ENCODE measurements at places on chromosomes 3 and 15.

GRCh38 chr3:53258600-53259426, 3.0 kb upstream of the TKT start:
- no peak for DNase-seq

DNA sequence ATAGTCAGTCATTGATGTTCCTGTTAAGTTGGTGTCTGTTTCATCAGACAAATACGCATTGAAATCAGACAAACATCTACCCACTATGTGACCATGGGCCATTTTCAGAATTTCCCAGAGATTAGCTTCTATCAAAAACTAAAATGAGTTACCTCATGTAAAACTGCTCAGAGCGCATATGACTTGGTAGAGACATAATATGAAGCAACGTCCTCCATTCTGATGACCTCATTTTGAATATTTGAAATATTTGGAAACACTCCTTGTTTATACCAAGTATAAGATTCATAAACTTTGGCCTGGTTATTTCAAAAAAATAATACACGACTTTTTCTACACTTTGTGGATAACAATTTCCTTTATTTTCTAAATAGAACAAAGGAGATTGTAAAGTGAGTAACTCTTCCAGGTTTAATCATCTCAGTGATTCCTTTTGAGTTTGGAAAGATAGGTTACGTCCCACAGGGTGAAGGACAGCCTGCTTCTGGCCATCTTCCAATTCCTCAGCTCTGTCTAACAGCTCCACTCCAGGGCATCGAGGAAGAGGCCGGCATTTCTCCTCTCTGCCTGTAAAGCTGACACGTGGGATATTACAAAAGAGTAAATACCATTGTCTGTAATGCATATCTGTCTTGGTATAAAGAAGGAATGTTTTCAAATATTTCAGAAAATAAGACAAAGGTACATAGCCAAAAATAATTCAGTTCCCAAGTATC, 122.6 kb downstream of the CADM2 start:
- no peak for DNase-seq

DNA sequence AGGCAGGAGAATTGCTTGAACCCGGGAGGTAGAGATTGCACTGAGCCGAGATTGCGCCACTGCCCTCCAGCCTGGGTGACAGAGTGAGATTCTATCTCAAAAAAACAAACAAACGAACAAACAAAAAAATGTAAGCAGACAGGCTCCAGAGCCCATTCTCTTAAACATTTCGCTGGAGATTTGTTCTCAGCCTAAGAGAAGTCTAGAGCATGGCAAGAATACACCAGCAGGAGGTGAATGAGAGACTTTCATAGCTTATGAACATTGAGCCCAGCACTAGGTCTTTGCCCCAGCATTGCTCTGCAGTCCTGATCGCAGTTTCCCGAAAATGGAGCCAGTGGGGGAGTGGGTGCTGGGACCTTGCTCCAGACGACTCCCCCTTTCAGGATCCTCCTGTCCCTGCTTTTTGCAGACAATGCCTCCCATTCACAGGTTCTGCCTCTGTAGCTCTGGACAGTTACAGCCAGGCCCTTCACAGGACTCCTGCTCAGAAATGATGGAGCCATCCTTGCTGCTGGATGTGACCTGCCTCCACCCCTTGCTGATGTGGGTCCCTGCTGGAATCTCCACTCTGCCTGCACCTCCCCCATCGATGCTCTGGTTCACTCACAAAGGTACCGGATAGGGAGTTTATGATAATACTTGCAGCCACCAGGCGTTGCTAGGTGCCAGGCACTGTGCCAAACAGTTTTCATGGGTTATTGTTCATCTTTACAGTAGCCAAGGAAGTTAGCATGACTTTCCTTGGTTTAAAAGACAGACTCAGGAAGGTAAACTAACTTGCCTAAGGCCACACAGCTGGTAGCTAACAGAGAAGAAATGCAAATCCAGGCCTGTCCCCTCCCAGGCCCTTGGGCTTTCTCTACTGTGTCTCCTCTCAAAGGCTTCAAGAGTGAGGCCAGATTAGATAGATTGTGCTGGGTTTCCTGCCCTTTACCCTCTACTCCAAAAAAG, 329.7 kb upstream of the TLE3 start:
- DNase-seq, result no peak

GRCh38 chr3:188187053-188187452, 33.1 kb downstream of the LPP start:
- no peak for DNase-seq

DNA sequence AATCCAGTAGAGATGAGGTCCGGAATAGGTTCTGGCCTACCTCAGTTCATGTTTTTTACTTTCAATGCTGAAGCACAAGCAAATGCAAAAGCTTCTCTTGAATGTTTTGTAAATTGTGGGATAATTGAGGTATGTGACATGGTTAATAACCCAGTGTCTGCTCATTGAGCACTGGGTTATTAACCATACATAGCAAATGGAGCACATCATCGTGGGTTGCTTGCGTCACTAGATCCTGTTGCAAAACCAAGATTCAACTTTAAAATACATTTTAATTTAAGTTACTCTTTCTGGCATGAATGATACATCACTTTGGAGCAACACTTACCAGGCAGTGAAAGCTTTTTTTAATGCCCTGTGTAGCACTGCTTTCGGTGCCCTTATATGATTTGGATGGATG, 165.6 kb downstream of the IGF1R start:
- no peak for DNase-seq

GRCh38 chr3:148604270-148605085, 93.2 kb upstream of the AGTR1 start:
- DNase-seq, result no peak

- DNase-seq, result no peak
Measured at GRCh38 chr3:69048990-69049389, 3.1 kb downstream of the TMF1 start.

GRCh38 chr15:86327230-86327865, 247.7 kb downstream of the AGBL1 start:
- no peak for DNase-seq

GRCh38 chr15:99511866-99512661, 53.7 kb upstream of the MEF2A start:
- DNase-seq, result no peak

GRCh38 chr3:196793246-196793645, 53.6 kb downstream of the PAK2 start:
- DNase-seq, result peak; percentile 10

GRCh38 chr3:110575702-110576101, 495.9 kb upstream of the NECTIN3 start:
- DNase-seq, result no peak

- no peak for DNase-seq
Measured at GRCh38 chr15:100879061-100879463, 569 bp upstream of the ALDH1A3 start.

DNA sequence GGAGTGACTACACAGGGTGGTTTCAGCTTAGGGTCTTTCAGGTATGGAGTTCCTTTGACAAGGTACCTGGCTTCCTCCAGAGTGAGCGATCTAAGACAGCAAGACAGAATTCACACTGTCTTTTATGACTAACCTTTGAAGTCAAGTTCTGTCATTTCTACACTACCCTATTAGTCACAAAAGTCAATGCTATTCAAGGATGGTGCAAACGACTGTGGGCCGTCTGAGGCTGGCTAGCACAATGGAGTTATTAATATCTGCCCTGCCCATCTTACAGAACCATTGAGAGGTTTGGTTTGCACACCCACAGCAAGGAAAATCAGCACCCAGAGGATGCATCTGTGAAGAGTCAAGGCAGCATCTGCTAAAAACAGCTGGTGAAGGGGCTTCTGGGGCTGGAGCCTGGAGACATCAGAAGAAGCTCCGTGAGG, 62.9 kb upstream of the XCR1 start:
- no peak for DNase-seq

DNA sequence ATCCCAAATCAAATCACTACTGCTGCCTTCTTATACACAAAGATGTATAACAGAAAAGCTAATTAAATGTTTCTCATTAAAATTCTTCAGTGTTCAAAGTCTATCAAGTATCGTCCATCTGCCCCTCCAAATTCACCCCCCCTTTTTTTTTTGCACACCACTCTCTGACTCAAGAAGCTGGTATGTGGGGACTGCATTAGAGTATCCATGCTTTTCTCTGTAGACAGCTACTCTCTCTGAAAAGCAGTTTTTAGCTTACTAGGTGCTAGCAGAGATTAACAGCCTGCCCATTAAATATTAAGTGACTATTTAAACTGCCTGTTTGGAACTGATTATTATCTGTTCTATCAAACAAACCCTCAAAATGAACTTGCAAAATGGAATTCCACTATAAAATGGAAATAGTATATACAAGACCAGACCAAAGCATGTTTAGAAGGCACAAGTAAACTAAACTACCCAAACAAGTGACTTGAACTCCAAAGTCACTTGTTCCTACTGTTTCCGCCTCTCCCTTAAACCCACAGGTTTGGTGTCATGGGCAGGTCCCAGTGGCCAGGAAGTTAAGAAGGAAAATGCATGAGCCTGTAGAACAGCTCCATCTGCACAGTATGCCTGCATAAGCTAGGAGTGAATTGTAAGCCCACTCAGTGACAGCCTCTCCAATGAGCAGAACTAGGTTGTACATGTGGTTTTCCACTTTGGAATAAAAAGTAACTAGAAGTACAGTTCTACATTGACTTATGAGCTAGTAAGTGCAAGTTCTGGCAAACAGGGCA, 32.5 kb downstream of the GBE1 start:
- DNase-seq, result no peak

- no peak for DNase-seq
Measured at GRCh38 chr3:51967384-51968169, at the start of gene PCBP4. Gene PCBP4 (minus strand): TSS chr3:51967454. CDS start chr3:51961240, 6,214 bp downstream.

- DNase-seq, result no peak
Measured at GRCh38 chr3:140602781-140603180, 75.1 kb upstream of the TRIM42 start.

- no peak for DNase-seq
Measured at GRCh38 chr3:115715241-115715745, 92.0 kb downstream of the GAP43 start.

GRCh38 chr3:128380719-128381118, 86.0 kb downstream of the DNAJB8 start:
- no peak for DNase-seq

- no peak for DNase-seq
Measured at GRCh38 chr15:67897646-67898339, 57.9 kb upstream of the RNU6-1 start.

DNA sequence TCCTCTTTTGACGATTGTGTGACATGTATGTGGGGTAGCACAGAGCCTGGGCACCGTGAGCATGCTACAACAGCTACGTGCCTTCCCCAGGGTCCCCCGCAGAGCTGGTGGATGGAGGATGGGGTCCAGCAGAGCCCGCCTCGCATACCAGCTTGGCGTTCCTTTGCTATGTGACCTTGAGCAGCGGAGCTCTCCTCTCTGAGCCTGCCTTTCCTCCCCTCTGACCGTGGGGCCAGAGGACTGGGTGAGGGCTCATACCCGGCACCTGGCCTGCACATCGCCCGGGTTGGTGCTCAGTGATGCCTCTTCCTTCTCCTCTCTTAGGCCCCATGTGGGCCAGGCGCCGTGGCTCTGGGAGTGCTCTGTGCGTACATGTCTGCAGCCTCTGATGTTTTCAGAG, 73.4 kb downstream of the FBLN2 start:
- DNase-seq, result no peak

DNA sequence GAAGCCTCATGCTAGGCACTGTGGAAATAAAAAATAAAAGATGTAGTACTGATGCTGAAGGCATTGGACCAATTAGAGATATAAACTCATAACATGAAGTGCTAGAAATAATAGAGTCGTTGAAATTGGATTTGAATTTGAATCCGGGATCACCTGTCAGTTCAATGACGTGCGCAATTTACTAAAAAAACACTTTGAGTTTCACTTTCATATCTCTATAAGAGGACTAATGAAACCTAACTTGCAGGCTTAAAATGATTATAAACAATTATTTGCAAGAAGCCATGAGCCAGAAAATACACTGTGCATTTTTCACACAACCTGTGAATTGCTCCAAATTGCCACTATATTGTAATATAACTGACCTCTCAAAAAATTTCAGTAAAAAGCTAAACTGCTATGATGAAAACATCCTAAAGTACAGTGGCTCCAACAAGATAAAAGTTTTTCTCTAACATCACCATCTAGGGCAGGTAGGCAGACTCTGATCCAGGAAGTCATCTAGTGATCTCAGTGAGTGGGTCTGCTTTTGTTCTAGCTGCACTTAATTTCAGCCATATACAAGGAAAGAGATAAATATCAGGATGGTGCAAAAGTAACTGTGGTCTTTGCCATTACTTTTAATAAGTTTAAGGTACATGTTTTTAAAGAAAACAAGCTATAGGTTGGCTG, 440.2 kb downstream of the CNTN6 start:
- no peak for DNase-seq

All from brain pericyte (primary cell).